CD8-positive, alpha-beta memory T cell (primary cell): ENCODE measurements at places on chromosomes 1 and 21. TPM values are rescaled to one million over a fixed set of nuclear protein-coding genes. Genes with fewer than 3 reads are reported as not detected.

GRCh38 chr1:173424143-173424542 is 53.0 kb upstream of the PRDX6 start:
- no peak for DNase-seq

The C1orf115 gene
- total RNA-seq: 0.18 TPM

The IL20 gene
- total RNA-seq: not detected

DNA sequence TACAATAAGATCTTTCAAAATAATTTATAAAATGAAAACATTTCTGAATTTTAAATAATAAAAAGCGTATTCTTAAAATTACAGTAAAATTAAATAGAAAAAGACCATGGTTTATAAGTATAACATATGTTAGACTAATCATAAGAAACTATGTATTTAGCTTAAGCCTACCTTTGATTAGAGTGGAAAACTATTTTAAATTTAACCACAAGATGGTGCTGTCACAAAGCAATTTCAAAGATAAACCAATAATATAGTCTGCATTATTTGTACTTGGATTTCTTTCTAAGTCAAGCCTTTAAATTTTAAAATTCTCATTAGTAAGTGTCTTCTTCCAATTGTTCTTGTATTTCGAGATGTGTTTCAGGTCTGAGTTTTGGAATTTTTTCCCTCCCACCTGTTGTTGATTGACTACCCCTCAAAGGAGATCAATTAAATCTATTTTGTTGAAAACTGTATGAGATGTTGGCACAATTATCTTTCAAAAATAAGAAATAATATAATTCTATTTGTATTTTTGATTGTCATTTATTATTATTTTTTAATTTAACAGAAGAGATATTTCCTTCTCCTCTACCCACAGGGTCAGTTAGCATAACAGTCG is 459.8 kb downstream of the KCNT2 start:
- no peak for DNase-seq

The ELF3 gene
- total RNA-seq: 0.26 TPM
